GM10248 (cell line): ENCODE measurements at places on chromosomes 3 and 15.

GRCh38 chr15:58294681-58295254 lies 137.0 kb upstream of the LIPC start:
- DNase-seq, result no peak

GRCh38 chr3:39250116-39250747 lies 29.6 kb downstream of the CX3CR1 start:
- DNase-seq, result no peak

DNA sequence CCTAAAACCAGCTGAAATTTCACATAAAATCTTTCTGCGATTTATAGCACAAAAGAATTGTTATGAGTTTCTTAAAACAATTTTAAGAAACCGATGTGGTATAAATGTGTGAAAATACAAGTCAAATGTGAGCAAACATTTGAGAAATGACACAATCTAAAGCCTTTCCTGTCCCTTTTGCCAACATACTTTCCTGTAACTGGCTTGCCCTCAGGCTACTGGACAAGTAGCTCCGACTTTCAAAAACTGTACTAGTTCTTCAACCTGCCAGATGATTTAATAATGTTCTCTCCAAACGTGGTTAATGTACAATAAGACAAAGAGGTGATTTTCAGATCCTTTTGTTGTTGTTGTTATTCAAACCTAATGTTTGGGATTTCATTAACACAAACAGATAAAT lies 105.9 kb upstream of the ARHGEF26 start:
- no peak for DNase-seq

DNA sequence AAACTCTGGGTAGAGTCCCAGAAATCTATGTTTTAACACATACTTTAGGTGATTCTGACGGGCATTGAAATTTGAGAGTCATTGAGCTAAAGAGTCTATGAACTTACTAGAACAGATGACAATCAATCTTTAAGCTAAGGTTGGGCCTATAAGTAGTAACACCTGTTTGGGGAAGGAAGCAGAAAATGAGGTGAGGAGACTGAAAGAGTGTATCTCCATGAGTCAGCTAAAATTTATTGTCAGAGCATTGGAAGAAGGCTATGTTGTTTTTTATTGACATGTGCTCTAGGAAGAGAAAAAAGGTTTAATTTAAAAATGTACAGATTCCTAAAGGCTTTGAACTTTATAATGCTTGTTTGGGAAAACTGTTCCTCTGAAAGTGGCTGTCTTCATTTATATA lies 42.9 kb downstream of the TPRG1 start:
- no peak for DNase-seq

DNA sequence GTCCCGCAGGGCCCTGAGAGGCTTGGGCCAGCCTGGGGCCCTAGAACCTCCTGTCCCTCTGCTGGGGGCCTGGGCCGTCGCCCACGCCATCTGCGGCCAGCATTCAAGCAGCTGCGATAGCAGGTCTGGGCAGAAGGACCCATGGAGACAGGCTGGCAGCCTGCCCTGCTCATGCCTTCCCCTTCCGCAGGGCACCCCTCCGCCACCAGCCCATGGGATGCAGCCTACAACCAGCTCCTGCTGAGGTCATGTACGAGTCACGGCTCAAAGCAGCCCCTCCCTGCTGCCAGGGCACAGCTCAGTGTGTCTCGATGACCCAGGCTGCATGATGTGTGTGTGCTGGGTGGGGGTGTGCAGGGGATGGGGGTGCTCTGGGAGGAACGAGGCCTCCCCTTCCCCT lies 27.8 kb downstream of the DUSP7 start:
- no peak for DNase-seq

DNA sequence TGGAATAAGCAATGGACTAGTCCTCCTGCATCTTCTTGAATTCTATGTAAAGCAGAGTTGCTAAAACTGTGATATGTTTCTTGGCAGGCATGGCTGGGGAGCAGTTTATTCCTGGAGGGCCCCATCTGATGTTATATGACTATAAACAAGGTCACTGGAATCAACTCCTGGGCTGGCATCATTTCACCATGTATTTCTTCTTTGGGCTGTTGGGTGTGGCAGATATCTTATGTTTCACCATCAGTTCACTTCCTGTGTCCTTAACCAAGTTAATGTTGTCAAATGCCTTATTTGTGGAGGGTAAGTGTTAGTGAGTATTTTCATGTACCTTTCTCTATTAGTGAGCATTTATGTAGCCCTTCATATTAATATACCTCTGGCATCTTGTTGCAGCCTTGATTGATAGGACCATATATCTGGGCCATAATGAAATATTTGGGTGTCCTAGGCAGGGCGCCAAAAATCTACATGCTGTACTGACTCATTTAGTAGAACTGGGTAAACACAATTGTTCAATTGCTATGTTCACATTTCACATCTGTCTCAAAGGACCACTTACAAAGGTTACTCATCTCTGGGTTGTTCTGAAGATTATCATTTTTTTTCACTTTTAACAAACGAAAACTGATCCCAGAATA lies 52.6 kb upstream of the ADGRG7 start:
- DNase-seq, result no peak

DNA sequence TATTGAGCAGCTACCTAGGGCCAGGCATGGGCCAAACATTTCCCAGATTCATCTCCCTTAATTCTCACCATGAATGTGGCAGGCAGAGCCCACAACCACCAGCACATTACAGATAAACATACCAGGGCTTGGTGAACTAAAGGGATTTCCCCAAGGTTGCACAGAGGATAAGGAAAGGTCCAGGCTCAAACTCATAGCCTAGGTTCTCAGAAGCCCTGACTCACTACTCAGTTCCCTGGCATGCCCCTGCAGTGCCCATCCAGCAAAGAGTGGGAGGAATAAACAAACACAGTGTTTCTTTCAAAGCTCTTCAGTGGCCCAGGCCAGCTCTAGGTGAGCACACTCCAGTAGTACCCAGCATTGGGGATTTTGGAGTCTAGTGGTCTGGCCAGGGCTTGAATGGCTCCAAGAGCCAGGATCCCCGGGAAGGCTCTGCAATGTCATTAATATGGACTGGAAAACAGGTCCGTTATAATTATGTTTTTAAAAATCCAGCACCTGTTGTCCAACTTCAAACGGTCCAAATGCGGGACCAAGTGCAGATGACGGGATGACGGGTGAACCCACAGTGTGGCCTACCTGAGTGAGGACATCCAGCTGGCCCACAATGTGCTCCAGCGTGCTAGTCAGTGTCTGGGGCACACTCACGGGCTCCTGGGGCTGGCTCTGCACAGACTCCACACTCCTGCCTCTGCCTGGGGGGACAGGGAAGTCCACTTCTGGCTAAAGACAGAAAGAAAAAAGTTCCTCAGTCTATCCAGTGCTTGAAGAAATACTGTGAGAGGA lies 39.8 kb upstream of the DUSP7 start:
- no peak for DNase-seq

- DNase-seq, result no peak
Observed at GRCh38 chr3:135216659-135217058, 421.6 kb downstream of the EPHB1 start.

DNA sequence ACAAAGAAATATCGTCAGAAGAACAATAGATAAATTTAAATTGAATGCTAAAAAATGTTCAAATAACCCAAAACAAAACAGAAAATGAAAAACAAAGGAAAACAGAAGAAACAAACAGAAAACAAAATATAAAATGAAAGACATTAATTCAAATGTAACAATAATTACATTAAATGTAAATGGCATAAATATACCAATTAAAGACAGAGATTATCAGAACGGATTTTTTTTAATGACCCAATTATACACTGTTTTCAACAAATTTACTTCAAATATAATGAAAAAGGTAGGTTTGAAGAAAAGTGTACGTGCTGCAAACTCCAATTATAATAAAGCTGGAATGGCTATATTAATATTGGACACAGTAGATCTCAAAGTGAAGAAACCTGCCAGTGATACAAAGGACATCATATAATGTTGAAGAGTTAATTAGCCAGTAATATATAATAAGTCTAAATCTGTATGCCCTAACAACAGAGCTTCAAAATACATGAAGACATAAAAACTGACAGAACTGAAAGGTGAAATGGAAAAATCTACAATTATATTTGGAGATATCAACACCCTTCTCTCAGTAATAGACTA lies 193.8 kb downstream of the ZBTB20 start:
- no peak for DNase-seq

- DNase-seq, result no peak
Observed at GRCh38 chr15:55260562-55261131, 29.0 kb downstream of the RAB27A start.

- peak; percentile 81 for DNase-seq
Observed at GRCh38 chr3:10344147-10344943, 23.4 kb upstream of the SEC13 start.

- peak; percentile 60 for DNase-seq
Observed at GRCh38 chr3:142987080-142987700, 14.2 kb upstream of the U2SURP start.

- DNase-seq, result no peak
Observed at GRCh38 chr3:184730924-184731323, 19.1 kb upstream of the MAGEF1 start.

- no peak for DNase-seq
Observed at GRCh38 chr15:94300612-94301011, 69.3 kb downstream of the MCTP2 start.

GRCh38 chr15:53807501-53807900 lies 48.0 kb upstream of the WDR72 start:
- DNase-seq, result no peak

GRCh38 chr3:41193794-41194539 lies 5.3 kb upstream of the CTNNB1 start:
- no peak for DNase-seq

DNA sequence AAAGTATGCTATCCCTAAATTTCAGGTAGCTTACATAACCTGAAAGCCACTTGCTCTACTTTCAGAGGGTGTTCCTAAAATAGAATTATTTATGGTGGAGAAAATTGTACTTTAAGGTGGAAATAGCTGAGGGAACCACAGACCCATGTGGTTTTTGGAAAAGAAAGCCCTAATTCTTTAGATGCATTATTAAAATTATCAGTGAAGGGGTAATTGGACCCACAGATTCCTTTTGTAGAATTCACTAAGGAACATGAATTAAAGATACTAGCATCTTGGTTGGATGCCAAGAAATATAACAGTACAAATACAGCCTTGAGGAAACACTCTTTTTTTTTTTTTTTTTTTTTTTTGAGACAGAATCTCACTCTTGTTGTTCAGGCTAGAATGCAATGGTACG lies 37.8 kb downstream of the DPPA2 start:
- no peak for DNase-seq

GRCh38 chr15:63860155-63860554 lies 26.4 kb upstream of the HERC1 start:
- no peak for DNase-seq

- DNase-seq, result no peak
Observed at GRCh38 chr3:180918542-180918941, 6.1 kb downstream of the FXR1 start.

DNA sequence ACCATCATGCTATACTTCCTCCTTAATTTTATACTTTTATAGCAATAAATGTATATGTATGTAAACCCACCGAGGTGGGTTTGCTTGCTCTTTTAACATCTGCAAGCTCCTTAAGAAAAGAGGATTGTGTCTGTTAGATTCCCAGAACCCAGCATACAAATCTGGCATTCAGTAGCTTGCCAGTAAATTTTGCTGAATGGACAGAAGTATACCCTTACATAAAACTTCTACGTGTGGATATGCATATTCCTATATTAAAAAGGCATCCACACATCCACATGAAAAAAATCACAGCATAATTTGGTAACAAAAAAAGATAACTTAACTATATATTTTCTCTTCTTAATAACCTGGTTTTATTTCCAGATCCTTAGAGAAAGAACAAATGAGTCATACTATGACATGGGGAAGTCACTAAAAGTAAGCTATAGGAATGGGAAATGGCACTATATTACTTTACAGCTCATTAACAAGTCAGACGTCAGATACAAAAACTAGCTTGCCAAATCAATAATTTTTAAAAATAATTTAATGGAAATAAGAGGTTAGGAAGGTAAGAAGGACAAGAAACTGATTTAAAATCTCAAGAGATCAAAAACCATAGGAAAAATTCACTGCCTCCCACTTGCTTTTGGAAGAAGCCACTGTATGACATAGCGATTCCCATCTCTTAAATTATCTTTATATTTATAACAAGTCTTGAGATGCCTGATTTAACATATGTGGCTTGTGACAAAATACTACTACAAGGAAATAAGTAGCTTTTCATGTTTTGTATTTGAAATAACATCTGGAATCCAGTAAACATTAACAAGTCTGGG lies 68.7 kb downstream of the SUMF1 start:
- no peak for DNase-seq

DNA sequence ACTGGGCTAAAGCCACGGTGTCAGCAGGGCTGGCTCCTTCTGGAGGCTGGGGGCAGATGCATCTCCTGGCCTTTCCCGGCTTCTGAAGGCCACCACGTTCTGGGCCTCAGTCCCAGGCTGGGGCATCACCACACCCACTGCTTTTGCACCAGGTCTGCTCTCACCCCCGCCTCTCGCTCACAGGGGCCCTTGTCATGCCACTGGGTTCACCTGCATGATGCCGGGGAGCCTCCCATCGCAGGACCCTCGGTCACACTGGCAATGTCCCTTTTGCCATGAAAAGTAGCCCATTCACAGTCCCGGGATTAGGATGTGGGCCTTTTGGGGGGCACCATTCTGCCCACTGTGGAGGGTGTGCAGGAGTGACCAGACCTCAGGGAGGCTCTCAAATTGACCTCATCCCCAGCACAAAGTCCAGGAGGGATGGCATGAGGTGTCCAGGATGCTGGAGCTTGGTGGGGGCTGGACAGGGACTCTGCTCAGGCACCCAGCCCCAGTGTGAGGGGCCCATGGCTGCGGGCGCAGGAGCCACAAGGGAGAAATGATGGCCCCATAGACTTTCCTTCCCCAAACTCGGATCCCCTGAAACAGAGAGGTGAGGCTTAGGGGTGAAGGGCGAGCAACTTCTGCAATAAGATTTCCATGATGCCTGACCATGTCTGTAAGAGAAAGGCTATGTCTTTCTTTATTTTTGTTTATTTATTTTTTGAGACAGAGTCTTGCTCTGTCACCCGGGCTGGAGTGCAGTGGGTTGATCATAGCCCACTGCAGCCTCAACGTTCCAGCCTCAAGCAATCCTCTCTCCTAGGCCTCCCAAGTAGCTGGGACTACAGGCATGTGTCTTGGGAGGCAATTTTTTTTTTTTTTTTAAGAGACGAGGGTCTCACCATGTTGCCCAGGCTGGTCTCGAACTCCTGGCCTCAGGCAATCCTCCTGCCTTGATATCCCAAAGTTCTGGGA lies 189.1 kb downstream of the GOLGA6L6 start:
- DNase-seq, result peak; percentile 32

DNA sequence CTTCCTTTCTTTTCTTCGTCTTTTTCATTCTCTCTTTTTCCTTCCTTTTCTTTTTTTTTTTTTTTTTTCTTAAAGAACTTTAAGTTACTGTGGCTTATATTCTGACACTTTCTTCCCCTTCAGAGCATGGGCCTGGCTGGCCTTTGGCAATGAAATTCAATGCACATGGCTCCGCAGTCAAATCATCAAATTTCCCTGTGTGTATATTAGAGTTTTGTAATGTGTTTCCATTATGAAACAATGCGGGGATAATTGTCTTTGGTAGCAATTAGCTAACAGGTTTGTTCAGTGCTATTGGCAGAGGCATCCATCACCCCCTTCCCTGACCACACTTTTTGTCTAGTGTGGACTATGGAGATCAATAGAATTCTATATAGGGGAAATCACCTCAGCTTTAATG lies 80.5 kb downstream of the CDIN1 start:
- no peak for DNase-seq

- no peak for DNase-seq
Observed at GRCh38 chr3:144822671-144823070, 851.0 kb downstream of the DIPK2A start.

- no peak for DNase-seq
Observed at GRCh38 chr3:64047787-64048186, 24.5 kb upstream of the PSMD6 start.

GRCh38 chr3:38576131-38576525 lies 73.4 kb downstream of the SCN5A start:
- DNase-seq, result no peak
